ENCODE measurements at places on chromosomes 2 and 18. TPM values are rescaled to one million over a fixed set of nuclear protein-coding genes. Genes with fewer than 3 reads are reported as not detected.
A peak's percentile ranks its signal among the peaks of the same experiment; 100 is the strongest.

The CD207 gene
- total RNA-seq = 0.16 TPM

DNA sequence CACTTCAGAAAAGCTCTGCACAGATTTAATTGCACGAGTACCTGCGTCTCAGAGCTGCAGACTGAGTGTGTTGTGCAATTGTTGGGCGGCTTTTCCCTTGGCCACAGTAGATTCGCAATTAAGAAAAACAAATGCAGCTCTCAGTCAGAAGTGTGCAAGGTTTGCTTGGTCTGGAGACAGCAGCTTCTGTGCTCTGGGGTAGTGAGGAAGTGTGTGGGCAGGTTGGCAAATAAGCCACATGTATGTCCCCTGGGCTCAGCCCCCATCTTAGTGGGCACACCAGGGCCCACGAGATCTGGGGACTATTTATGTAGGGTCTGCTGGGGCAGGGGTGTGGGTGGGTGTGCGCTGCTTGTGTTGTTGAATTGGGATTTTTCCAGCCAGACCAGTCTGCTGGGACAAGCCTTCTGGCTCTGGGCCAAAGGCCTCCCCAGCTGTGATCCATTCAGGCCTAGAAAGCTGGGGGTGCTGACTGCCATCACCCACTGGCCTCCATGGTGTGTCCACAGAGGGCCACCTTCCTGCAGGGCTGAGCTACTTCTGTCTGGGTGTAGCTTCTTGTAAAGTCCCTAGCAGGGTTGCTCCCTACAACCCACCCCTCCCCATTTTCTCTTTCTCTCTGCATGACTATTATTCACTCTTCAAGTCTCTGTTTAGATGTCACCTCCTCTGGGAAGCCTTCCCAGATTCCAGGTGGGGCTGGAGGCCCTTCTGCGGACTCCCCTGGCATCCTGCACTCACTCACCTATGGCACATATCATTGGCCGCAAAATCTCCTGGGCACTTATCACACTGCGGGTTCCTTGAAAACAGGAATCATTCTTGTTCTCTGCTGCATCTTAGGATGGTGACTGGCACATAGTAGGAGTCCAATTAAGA is 67.8 kb downstream of the ODC1 start:
- DNase-seq = no peak

- DNase-seq = no peak
These were observed 487.3 kb upstream of the SPRED2 start for GRCh38 chr2:65919550-65920188.

- DNase-seq = no peak
These were observed 18.9 kb downstream of the ATG16L1 start for GRCh38 chr2:233270366-233270765.

GRCh38 chr18:12278741-12279682 is 24.9 kb downstream of the CIDEA start:
- DNase-seq = peak; percentile 70

The ZSWIM2 gene
- not detected for total RNA-seq

The ICOS gene
- total RNA-seq = not detected

DNA sequence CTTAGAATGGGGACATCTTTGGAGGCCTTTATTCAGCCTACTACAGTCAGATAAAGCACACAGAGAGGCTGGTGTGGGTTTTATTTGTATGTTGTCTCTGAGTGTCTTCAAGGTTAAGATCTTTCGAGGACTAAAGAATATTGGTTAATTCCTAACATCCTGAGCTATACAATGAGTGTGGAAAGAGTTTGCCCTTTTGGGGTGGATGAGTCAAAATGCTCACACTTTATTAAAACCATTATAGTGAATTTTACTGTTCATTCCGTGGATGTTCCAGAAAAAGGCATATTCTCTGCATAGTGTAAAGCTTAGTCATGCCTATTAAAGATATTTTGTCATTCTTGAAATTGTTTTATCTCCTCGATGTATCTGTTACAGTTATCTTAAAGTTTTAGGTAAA is 29.1 kb upstream of the SLC38A11 start:
- DNase-seq = no peak

GRCh38 chr2:46385786-46386577 is 88.8 kb downstream of the EPAS1 start:
- DNase-seq = no peak
